ENCODE measurements at places on chromosomes 2 and 18.

- DNase-seq = no peak
Measured at GRCh38 chr2:86566158-86566820, 3.0 kb upstream of the CHMP3 start.

DNA sequence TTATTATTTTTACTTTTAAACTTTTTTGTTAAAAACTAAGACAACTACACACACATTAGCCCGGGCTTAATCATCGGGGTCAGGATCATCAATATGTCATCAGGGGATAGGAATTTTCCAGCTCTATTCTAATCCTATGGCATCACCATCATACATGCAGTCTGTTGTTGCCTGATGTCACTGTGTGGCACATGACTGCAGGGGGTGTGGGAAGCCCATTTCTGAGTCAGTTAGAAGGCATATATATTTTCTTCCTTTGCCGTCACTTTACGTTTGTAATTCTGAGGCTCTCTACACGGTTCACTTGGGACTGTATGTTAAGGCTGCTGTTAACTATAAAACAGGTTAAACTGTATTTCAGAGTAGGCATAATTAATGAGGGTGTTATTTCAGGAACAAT, 144.4 kb upstream of the ITGA6 start:
- peak; percentile 87 for DNase-seq

DNA sequence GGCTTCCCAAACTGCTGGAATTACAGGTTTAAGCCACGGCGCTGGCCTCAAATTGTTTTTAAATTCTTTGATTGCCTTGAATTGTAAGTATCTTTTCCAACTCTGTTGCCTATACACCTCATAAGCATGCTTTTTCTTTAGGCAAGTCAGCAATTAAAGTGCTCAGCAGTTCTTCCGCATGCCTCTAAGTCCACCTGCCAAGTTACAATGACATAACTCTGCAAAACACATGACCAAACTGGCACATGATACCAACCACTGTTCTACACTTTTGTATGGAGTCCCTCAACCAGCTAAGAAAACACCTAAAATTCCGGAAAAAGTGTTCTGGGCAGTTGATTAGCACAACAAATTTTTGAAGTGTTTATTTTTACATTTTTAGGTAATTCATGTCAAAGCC, 5.1 kb downstream of the TXNL4A start:
- no peak for DNase-seq

GRCh38 chr2:219218217-219218731, 484 bp downstream of the ABCB6 start:
- DNase-seq = peak; percentile 57

DNA sequence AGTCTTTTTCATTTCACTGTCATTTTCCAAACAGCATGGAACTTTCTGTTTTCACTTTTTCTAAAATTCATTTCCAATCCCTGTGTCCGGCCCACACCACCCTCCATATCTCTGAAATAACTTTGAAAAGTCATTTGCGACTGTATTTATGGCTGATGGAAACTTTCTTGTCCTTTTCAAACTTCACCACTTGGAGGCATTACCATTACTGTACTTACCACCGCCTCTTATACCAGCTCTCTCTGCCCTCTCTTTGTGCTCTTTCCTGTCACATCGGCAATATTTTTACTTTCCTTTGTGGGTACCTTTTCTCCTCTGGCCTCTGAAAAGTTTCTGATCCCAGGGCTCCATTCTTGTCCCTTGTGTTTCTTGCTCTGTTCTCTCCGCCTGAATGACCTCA, 39.5 kb upstream of the IL1RL1 start:
- DNase-seq = no peak

DNA sequence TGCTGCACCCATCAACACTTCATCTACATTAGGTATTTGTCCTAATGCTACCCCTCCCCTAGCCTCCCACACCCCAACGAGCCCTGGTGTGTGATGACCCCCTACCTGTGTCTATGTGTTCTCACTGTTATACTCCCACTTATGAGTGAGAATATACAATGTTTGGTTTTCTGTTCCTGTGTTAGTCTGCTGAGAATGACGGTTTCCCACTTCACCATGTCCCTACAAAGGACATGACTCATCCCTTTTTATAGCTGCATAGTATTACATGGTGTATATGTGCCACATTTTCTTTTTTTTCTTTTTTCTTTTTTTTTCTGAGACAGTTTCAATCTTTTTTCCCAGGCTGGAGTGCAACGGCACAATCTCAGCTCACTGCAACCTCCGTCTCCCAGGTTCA, 284.1 kb upstream of the CYP26B1 start:
- DNase-seq = no peak

DNA sequence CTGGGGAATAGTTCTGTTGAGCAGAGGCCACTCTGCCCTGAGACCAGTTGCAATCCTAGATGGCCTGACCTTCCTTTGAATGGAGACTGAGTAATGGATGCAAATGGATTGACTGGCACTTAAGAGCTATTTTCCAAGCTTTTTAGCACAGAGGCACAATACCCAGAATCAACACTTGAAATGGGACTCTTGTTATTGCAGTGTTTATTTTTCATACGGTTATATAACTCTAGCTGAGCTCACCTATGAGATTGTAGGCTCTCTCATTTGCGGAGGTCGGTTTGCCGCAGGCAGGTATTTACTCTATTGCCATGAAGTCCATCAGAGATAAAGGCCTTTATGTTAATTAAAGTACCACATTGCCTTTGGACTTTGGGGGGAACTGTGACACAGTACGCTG, 422.3 kb upstream of the CELF4 start:
- DNase-seq = no peak

DNA sequence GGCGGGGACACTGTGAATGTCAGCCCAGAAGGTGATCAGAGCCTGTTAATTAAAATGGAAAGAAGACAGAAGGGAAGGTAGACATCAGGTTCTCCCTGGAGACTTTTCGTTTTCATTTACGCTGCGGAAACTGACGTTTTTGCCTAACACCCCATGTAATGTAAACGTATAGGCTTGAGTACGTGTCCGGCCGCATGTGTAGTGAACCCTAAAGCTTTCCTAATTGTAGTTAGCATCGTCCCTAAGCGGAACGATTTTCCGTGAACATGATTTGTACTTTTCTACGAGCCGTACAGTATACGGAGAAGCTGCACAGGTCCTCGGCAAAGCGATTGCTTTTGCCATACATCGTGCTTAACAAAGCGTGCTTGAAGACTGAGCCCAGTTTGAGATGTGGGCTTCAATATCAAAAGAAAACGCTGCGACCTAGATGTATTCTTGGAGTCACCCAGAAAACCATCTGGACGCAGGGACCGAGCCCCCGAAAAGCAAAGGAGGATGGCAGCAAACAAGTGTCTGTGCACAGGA, 284 bp downstream of the TIMM21 start:
- DNase-seq = no peak

DNA sequence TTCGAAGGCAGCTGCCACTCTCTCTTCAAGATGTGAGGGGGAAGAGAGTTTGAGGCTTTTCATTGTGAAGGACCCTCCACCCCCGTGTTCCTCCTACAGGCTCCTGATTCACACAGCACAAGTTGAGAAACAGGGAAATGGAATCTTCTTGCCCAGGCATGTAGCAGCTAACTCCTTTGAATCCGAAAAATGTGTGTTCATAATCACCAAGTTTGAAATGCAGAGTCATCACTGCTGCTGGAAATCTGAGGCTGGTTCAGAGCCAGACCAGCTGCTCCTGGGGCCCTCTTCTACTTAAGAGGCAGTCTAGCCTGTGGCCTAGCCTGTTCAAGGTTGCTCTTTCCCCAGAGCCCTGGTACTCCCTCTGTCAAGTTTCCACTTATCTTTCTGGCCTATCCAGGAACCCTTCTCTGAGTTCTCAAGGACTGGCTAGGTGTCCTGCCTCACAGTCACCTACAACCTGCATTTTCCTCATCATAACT, 166.4 kb downstream of the TMEM247 start:
- DNase-seq = no peak

DNA sequence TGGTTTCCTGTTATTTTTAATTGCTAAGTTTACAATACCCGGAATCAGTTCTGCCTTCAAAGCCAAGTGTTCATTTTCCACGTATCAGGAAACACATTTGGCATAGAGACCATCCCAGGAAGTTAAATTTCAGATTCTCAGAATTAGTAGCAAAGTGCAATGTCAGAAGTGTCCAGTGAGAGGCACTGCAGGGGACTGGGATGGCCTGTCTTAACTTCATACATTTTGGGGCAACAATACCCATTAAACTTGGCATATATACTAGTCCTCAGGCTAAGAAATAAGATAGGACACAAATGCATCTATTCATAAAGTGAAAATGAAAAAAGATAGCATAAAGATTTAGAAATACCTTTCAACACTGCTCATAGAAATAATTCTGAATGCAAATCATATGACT, 1.5 kb upstream of the IL1RL2 start:
- no peak for DNase-seq

DNA sequence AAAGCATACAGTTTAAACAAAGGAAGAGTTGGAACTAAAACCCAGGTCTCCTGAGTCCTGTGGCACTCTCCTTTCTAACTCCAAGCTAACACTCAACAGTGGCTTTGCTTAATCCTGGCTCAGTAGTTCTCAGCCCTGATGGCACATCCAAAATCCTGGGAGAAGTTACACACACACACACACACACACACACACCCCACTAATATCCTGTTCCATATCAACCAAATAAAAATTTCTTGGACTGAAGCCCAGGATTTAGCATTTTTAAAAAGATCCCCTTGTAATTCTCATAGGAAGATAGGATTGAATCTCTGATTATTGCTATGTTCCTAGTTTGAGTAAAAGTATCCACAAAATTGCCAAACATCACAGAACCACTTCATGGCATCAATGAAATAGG, 136.1 kb upstream of the RIOK3 start:
- DNase-seq = no peak

GRCh38 chr2:129661935-129662334, 317.5 kb upstream of the RAB6C start:
- no peak for DNase-seq

DNA sequence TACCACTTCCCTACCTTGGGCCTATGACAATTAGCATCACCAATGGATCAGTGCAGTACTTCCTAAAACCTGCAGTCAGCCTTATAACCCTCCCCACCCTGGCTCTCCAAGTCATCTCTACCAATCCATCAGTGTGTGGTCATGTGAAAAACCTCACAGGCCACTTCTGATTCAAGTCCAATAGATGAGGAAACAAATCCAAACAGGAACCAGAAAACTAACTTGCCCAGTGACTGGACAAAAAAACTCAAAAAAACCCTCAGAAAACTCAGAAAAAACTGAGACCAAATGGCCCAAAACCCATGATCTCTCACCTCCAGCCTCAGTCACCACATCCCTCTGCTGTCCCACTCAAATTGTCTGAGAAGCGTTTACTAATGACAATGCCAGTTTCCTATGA, 43.3 kb downstream of the TGFA start:
- DNase-seq = peak; percentile 22

- no peak for DNase-seq
Measured at GRCh38 chr2:182242609-182243008, 184.2 kb downstream of the PDE1A start.

- no peak for DNase-seq
Measured at GRCh38 chr18:78967692-78968091, 11.9 kb upstream of the SALL3 start.

GRCh38 chr2:138307099-138307498, 194.5 kb upstream of the SPOPL start:
- DNase-seq = no peak

DNA sequence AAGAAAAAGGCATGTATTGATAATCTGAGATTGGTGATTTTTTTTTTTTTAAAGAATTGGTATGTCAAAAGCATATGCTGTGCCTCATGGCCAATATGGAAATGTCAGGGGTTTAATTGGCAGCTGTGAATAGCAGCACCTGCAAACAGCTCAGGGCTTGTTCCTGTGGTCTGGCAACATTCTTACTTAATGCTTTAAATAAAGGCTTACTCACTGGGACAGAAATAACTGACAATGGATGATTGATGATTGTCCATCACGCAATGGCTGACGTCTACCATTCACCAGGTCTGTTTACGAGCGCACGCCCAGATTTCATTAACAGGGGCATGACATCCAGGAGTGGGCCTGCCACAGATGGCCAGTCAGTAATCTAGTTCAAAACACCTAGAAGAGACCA, 66.7 kb downstream of the ETAA1 start:
- no peak for DNase-seq

DNA sequence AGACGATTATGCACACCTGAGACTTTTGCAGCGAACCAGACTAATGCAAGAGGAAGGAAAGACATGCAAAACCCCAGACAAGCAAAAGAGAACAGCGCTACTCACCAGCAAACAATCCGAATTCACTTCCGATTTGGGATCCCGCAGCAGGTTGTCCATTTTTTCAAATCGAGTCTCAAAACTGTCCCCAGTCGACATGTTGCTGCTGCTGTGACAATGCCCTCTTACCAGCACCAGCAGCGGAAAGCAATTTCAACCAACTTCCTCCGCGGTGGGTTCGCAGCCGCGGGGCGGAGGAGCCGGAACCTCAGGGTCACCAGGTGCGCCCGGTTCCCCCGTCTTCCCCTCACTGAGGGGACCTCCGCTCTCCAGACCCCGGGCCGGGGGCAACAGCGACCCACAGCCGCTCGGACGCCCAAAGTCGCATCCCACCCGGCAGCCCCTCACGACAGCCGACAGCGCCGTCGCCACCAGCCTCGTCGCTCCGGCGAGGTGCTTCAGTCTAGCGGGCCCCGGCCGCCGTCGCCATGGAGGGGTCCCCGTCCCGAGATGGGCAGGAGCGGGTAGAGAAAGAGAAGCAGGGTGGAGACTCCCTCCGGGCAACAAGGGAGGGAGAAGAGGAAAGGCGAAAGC, 784 bp downstream of the ROCK1 start:
- DNase-seq = no peak

DNA sequence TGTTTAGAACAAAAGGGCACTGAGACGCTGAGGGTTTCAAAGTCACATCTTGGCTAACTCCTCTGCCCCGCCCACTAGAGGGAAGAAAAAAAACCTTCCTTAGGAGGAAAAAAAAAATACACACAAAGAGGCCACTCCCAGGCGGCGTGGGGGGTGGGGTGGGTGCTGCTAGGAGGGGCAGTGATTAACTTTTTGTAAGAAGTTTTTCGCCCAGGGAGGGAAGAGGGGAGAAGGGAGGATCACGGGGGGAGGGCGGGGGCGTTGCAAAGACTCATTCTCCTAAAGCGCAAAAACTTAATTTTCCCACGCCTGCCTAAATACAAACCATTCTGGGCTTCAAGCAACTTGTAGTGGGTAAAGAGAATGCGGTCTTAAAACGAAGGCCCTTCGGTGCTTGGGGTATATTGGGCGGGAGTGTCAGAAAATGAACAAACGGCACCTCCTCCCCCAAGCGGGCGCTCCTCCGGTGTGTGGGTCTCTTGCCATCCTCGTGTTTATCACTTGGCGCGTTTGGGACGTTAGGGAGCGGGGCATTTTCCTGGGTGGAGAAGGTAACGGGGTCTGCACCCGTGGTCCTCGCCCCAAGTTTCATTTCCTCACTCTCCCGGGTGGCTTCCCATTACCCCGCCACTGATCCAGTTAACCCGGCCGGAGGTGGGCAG, 1.7 kb downstream of the CXCR4 start:
- DNase-seq = no peak

GRCh38 chr2:11286749-11287148, 57.7 kb downstream of the ROCK2 start:
- no peak for DNase-seq
